Calu3 (cell line): ENCODE measurements at places on chromosomes 5 and 9. TPM values are rescaled to one million over a fixed set of nuclear protein-coding genes. Genes with fewer than 3 reads are reported as not detected.

The SLC6A7 gene
- not detected in 2 replicates for total RNA-seq

The BSPRY gene
- total RNA-seq = 14.5 and 17.4 TPM in 2 replicates

The CACFD1 gene
- 15.1 and 19.9 TPM in 2 replicates for total RNA-seq

The DEPDC1B gene
- total RNA-seq = 63.1 and 80.7 TPM in 2 replicates

The UGT3A2 gene
- not detected in 2 replicates for total RNA-seq

The SLC1A1 gene
- 71.6 and 81.4 TPM in 2 replicates for total RNA-seq

The CBY3 gene
- not detected in 2 replicates for total RNA-seq

The C5orf52 gene
- total RNA-seq = not detected in 2 replicates

The PCDHGB2 gene
- 0.34 and 0.38 TPM in 2 replicates for total RNA-seq

The HEMGN gene
- not detected in 2 replicates for total RNA-seq

The ENG gene
- total RNA-seq = 0.32 TPM in 1 of 2 replicates, not detected in the other

The AQP3 gene
- 4.6 and 10.4 TPM in 2 replicates for total RNA-seq

The DENND4C gene
- total RNA-seq = 28.5 and 32.2 TPM in 2 replicates

The RFX3 gene
- total RNA-seq = 10.0 and 10.1 TPM in 2 replicates

The CARD9 gene
- total RNA-seq = 1.2 and 1.6 TPM in 2 replicates

The C9orf50 gene
- not detected in 2 replicates for total RNA-seq

DNA sequence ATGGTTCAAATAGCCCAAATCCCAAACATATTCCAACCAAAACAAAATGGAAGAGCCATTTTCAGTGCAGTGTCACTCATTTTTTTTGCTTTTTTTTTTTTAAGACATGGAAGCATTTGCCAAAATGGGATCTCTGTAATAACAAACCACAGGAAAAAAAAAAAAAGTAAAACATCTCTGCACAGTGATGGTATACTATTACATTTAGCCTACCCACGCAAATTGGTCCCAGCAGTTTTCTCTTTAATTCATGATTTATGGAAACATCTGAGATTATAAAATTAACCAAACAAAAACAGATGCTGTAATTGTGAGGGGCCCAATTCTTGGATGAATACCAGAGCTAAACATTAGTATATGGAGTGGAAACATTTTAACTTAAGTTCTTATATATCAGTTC is 566.6 kb downstream of the ZNF608 start:
- DNase-seq = no peak

GRCh38 chr5:53555160-53555559 is 5.3 kb upstream of the NDUFS4 start:
- no peak for DNase-seq

GRCh38 chr5:171739271-171739670 is 46.3 kb upstream of the SMIM23 start:
- DNase-seq = no peak

GRCh38 chr9:38062498-38063362 is 6.3 kb downstream of the SHB start:
- DNase-seq = no peak

DNA sequence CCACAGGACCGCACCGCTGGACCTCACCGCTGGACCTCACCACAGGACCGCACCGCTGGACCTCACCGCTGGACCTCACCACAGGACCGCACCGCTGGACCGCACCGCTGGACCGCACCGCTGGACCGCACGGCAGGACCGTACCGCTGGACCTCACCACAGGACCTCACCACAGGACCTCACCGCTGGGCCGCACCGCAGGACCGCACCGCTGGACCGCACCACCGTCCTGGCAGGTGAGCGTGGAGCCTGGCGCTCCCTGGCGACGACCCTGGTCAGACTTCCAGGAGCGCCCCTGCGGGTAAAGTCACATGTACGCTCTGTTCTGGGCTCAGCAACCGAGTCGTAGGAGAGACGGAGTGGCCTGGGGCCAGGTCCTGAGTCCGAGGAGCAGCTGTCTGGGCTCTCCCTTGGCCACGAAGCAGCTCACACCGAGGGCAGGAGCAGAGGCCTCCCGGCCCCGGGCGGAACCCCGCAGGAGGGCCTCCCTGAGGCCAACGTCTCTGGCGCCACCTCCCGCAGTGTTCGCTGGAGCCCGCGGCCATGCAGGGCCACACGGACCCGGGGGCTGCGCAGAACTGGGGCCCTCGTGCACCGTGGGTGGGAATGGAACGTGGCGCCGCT is 30.5 kb downstream of the MRPL36 start:
- DNase-seq = no peak

DNA sequence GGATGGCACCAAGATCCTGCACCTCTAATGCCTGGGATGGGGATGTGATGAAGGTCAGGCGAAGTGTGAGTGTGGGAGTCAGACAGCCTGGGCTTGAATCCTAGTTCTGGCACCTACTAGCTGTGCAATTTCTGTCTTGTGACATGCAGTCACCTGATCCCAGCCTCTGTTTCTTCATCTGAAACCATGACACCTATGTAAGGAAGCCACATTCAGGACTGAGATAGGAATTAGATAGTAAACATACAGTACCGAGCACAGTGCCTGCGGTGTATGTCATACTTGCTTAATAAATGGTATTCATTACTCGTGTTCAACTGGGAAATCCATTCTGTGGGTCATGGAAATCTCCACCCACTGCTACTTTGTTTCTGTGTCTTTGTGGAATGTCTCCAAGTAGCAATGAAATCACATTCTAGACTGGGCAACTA is 140.6 kb upstream of the STC2 start:
- no peak for DNase-seq

DNA sequence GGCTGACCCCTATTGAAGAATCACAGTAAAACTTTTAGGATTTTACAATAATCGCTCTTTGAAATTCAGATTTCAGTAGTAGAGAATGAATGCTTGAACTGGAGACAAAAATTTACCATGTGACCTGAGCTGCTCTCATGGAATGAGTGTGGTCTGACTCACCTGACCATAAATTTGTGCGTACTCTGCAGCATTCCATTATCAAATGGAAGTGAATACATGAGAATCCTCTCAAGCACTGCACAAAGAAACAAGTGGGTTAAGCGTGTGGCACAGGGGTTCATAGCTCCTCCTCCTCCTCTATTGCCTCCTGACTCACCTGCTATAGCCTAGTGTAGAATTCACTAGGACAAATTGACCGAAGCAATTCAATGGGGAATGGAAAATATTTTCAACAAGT is 269.8 kb upstream of the CDH9 start:
- no peak for DNase-seq

DNA sequence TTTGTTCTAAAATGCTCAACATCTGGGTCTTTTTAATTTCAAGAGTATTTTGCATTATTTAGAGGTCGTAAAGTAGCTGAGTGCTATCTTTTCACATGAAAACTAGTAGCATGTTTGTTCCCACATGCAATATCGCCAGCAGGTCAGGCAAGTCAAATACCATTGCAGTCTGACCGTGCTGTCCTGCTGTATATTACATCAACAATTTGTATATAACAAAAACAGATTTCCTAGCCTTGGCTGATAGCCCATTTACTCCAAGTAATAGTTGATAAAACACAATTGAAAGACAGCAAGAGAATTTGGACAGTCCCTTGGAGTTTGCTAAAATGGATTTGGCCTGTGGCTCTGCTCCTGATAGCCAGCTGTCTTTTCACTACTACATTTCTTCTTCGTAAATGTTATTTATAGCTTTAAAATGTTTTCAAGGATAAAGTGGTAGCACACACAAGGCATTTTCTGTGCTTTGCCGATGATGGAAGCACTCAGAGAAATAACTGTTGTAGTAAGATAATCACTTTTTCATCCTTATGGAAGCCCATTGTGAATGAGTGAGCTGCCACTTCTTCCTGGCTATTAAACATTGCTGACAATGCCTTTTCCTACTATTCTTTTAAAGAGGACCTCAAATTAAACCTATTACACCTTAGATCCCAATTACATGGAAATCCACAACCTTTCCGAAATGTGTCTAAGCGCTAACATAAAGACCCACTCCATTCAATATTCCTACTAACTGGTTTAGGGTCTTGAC is 992.1 kb downstream of the MAT2B start:
- no peak for DNase-seq

GRCh38 chr5:146799671-146800070 is 78.9 kb downstream of the PPP2R2B start:
- no peak for DNase-seq

- no peak for DNase-seq
Observed at GRCh38 chr9:127079446-127080140, 42.8 kb downstream of the ANGPTL2 start.

- DNase-seq = no peak
Observed at GRCh38 chr5:109345699-109346098, 64.1 kb downstream of the PJA2 start.

DNA sequence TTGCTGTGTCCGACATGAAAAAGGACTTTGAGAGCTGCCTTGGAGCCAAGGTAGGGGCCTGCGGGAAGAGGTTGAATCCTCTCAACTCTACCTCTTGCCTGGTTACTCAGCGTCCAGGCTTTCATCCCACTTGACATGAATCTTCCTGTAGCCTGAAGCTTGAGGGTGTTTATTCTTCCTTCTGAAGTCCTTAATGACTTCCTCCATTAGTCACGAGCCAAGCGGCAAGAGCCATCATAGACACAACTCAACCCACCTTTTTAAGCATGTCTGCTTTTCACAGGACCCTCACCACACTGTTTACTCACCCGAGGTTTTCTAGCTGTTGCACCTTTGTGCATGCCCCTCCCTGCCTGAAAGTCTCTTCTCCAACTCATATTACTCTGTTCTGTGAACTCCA is 40.2 kb downstream of the ACO1 start:
- no peak for DNase-seq

DNA sequence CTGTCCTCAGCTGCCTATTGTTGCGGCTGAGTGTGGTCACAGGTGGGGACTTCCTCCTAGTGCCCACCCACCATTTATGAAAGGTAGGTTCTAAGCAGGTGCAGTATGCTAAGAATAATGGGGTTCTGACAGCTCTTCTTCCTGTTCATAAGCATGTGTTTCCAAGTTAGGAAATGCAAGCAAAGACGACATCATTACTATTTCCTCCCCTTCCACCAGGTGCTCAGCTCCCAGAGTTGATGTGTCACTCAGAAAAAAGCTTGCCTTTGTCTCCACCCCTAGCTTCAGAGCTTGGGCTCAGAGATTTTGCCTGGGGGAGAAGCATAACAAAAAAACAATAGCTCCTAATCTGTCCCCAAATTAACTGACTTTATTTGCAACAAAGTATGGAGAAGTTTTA is 1076.7 kb downstream of the NR2F1-AS1 start:
- DNase-seq = peak; percentile 3

- DNase-seq = no peak
Observed at GRCh38 chr5:87899208-87899661, 369.4 kb downstream of the TMEM161B start.

DNA sequence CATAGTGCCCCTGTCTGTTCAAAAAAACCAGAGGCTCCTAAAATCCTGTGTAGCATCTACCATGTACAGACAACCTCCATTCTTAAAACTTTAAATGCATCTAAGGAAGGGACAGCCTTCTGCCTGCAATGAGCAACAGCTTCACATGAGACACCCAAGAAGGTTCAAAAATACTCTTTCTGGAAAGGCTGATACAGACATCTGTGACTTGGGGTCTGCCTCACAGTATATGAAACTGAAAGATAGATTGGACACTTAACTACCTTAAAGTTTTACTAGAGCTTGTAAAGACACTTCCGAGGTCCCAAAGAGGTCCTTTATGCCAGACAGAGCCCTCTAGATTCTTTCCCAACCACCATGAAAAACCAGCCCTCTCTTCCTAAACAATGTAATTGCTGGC is 28.2 kb upstream of the CATSPER3 start:
- DNase-seq = no peak

DNA sequence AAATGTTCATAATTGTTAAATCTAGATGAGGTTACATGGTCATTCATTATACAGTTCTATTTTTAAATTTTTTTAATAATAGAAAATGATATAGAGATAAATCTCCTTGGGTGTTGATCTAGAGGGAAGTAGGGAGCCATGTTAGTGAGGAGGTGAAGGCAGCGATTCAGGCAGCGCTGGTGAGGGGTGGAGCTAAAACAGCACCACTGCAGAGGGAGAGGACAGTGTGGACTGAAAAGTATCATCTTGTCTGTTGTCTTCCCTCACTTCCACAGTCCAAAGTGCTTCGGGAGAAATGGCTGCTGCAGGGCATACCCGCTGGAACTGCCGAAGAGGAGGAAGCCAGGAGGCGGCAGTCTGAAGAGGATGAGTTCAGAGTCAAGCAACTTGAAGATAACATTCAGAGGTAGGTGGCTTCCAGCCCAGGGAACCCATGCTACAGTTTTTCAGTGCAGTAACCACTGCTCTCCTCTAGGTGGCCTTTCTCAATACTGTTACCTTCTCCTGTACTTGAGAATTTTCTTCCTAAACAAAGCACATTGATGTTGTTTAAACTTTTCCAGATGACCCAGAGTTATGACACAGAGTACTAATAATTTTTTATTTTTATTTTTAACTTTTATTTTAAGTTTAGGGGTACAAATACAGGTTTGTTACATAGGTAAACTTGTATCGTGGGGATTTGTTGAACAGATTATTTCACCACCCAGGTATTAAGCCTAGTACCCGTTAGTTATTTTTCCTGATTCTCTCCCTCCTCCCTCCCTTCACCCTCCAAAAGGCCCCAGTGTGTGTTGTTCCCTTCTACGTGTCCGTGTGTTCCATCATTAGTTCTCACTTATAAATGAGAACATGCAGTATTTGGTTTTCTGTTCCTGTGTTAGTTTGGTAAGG is 100.5 kb downstream of the PALM2AKAP2 start:
- peak; percentile 4 for DNase-seq

GRCh38 chr9:113221800-113222481 is 597 bp downstream of the SLC31A1 start:
- DNase-seq = no peak

GRCh38 chr5:79499640-79500273 is 14.2 kb downstream of the HOMER1 start:
- no peak for DNase-seq

DNA sequence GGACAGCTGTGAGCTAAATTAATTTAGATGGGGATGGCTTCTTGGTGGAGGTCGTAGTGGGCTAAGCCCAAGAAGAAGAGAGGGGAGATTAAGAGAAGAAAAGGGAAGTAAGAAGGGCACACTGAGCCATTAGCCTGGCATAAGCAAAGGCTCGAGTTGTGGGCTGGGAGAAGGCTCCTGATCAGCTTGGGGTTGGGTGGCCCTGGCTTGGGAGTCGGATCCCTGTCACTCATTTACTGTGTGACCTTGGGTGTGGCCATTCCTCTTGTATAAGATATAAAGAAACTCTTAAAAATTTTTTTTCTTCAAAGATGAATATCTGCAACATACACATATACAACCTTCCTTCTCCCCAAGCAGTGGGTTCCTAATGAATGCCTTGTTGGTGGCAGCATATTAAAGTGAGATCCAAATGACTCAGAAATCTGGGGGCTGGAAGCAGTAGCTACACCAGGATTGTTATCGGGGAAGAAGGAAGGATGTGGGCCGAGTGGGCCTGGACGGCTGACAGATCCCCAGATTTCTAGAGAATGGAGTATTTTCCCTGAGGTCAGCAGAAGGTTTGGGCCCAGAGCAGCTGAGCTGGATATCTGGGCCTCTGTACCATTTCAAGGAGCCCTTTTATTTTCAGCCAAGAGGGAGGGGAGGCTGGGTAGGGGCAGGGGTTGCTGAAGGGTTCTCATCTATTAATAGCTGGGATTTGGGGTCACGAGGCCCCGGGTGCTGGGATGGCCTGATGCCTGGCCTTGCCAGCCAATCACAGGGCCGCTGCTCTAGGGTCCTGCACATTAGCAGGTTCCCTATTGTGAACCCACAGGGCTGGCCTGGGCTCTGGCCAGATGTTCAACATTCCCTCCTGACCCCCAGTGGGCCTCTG is 52.1 kb downstream of the PPARGC1B start:
- no peak for DNase-seq
